ENCODE measurements at places on chromosomes 12 and 14.

DNA sequence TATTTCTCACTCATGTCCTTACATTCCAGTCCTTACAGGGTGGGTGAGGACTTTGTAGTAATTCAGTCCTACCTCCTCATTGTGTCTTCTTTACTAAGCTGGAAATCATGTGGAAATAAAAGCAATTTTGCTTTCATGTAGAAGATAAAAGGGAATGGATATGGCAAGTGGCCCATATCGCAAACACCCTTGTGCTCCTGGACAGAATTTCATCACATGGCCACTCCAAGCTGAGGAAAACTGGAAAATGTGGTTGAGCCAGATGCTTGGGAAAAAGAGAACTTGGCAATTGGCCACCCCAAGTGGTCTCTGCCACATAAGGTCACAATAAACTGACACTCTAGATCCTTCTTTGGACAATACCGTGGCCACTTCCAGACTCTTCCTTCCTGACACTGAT is 64.2 kb upstream of the IFNG-AS1 start:
- peak; percentile 19 for DNase-seq

- DNase-seq = no peak
Observed at GRCh38 chr12:112551681-112552080, 132.9 kb downstream of the PTPN11 start.

- no peak for DNase-seq
Observed at GRCh38 chr12:101356794-101357193, 50.8 kb downstream of the ARL1 start.

GRCh38 chr14:22084393-22085281 is 411.0 kb upstream of the OR4E1 start:
- DNase-seq = peak; percentile 62

GRCh38 chr12:112163471-112163991 is 38.2 kb downstream of the TRAFD1 start:
- no peak for DNase-seq
